ENCODE measurements at places on chromosomes 1 and 21.

- no peaks in the 10 kb centered on the region for H3K36me3 ChIP-seq
- peak overlapping the region; percentile 16 for H3K27ac ChIP-seq
- no peak overlapping the region for H3K4me3 ChIP-seq
- no peaks in the 10 kb centered on the region for H3K27me3 ChIP-seq
- H3K4me1 ChIP-seq, result no peaks in the 10 kb centered on the region
- no peak for DNase-seq
Observed at GRCh38 chr1:41444246-41444645, 40.2 kb downstream of the EDN2 start.

DNA sequence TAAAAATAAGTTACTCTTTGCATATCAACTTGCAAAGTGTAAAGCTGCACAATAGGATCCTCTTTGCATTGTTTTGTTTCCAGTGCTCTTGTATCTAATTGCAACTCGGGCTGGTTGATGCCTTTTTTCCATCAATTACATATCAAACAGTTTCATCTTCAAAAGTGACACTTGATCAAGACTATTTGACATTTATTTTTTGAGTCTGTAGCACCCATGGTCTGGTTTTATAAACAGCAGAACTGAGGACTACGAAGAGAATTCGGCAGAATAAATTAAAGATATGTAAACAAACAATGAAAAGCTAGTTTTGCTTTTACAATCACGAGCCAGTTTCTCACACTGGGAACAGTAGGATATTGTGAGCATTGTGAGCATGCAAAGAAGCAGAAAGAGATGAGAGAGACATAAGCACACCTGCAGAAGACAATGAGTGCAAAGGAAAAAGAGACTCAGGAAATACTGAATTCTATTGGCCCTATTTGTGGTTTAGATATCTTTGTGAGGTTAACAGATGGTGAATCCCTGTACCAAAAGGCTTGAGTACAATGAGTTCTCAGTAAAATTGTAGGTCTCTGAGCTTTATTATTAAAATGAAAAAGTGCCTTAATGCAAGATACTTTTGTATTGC lies 45.4 kb downstream of the RPL5 start:
- no peaks in the 10 kb centered on the region for H3K27me3 ChIP-seq
- peak overlapping the region; percentile 12 for H3K27ac ChIP-seq
- no peak overlapping the region for H3K4me3 ChIP-seq
- no peaks in the 10 kb centered on the region for H3K36me3 ChIP-seq
- no peak for DNase-seq

- H3K36me3 ChIP-seq, result peaks cover 25% of the 10 kb centered on the region
- peak overlapping the region; percentile 35 for H3K27ac ChIP-seq
- H3K4me3 ChIP-seq, result peak overlapping the region; percentile 70
- no peak for DNase-seq
Observed at GRCh38 chr1:205774198-205775014, 876 bp downstream of the RAB29 start.

DNA sequence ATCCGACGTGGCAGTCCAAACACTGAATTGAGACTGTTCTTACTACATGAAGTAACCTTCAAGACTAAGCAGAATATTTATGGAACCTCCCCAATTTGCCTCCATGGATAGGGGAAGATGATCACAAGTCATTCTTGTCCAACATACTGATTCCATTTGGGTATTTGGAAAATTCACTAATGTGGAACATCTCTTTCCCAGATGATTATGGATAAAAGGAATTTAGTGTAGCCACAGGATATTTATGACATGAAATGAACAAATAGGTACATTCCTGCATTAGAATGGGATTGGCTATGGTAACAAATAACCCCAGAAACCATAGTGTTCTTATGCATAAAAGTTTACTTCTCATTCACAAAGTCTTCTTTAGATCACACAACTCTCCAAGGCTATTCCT lies 40.2 kb upstream of the SGIP1 start:
- H3K27ac ChIP-seq, result no peak overlapping the region
- H3K36me3 ChIP-seq, result no peaks in the 10 kb centered on the region
- peaks cover 6% of the 10 kb centered on the region for H3K4me1 ChIP-seq
- no peak for DNase-seq
- H3K4me3 ChIP-seq, result no peak overlapping the region

- H3K27ac ChIP-seq, result no peak overlapping the region
- no peaks in the 10 kb centered on the region for H3K4me1 ChIP-seq
- H3K27me3 ChIP-seq, result no peaks in the 10 kb centered on the region
- no peak overlapping the region for H3K4me3 ChIP-seq
- DNase-seq, result no peak
Observed at GRCh38 chr1:26582836-26583460, 53.4 kb downstream of the RPS6KA1 start.

- H3K4me1 ChIP-seq, result no peaks in the 10 kb centered on the region
- no peak for DNase-seq
- H3K27ac ChIP-seq, result no peak overlapping the region
- no peaks in the 10 kb centered on the region for H3K36me3 ChIP-seq
- no peak overlapping the region for H3K4me3 ChIP-seq
Observed at GRCh38 chr1:31515936-31516335, 60.4 kb upstream of the TINAGL1 start.

GRCh38 chr1:154418923-154419619 lies 13.9 kb downstream of the IL6R start:
- no peak overlapping the region for H3K4me3 ChIP-seq
- no peak for DNase-seq
- no peaks in the 10 kb centered on the region for H3K36me3 ChIP-seq

All from heart left ventricle (tissue), 16 donors.